ENCODE measurements at places on chromosomes 5 and 9.

GRCh38 chr9:131727184-131727759 is 12.6 kb downstream of the RAPGEF1 start:
- DNase-seq = peak; percentile 17

DNA sequence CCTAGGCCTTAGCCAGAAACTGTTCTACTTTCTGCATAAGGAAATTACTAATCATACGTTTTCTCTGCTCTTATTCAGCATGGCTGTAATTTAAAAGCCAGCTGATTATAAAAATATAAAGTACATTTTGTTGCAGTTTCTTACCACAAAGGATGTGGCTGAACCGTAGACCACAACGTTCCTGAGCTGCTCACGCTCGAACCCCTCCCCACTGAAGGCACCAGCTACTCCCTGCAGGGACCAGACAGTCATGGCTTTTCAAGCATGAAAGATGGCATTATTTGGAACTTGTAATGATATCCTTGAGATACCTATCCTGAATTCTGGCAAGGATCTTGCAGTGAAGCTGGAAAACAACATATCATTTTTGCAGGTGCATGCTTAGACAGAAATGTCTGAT is 91.8 kb upstream of the DMRT1 start:
- DNase-seq = no peak

DNA sequence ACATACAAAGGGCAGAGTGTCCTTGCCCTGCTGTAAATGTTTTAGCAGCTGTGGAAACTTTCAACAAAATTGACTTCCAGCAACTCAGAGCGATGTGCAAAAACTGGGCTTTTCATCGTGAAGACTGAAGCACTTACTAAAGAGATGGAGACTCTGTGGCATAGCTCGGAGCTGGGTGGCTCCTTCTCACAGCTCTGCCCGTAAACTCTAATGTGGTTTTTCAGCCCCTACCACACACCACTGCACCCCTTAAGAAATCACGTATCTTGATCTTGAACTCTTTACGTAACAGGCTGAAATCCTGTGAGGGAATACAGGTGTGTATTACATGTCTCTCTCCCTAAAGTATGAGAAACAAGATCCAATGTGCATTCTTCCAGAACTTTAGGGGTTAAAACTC is 124.4 kb downstream of the MEF2C start:
- DNase-seq = no peak

- peak; percentile 52 for DNase-seq
Observed at GRCh38 chr9:546797-547223, 294.7 kb upstream of the DMRT1 start.

GRCh38 chr5:59358005-59358861 is 535.3 kb downstream of the PDE4D start:
- DNase-seq = peak; percentile 34

DNA sequence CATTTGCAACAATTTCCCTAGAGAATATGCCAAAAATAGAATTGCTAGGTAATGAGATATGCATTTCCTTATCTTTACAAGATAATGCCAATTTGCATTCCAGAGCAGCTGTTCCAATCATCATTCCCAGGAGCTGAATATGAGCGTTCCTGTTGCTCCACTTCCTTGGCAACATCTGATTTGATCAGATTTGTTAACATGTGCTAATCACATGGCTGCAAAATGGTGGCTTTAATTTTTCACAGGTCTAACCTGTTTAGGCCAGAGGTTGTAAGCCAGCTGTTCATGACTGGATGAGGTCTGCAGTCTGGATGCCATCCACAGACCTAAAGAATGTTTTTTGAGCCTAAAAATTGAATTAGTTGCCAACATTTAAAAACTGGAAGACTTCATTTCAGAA is 220.7 kb upstream of the IL12B start:
- DNase-seq = peak; percentile 47

GRCh38 chr9:15401266-15401665 is 21.4 kb upstream of the SNAPC3 start:
- peak; percentile 12 for DNase-seq

DNA sequence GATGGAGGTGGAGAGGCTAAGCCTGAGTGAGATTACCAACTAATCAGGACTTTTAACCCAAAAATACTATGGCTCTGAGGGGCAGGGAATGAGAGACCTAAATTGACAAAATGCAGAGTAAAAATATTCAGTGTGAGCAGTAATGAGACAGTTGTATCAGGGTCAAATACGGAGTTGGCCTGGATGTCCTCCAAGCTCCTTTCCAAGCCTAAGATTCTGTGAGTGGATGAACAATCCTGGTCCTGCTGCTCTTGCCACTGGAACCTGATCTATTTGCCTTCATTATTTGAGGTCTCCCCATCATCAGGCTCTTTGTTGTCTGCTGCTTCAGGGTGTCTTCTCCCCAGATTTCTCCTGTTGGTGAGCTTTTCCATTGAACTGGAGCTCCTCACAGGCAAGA is 1.1 kb downstream of the PDCD1LG2 start:
- no peak for DNase-seq
